Fibroblast of mammary gland (primary cell): ENCODE measurements at places on chromosomes 2 and 18.

DNA sequence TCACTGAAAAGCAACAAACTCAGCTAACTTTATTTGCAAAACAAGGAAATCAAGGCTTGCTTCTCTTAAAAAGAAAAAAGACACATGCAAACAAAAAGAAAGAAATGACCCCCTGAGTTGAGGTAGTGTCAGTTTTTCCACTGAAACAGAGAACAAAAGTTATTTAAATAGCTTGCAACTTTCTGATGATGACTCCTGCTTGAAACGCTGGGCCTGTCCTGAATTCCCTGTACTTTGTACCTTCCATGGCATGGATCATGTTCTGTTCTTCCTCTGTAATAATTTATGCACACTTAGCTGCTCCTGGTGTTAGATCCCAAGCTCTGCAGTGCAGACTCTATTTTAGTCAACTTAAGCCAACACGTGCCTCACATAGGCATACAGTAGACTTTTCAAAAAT is 84.0 kb downstream of the SKA1 start:
- DNase-seq, result no peak

- no peak for DNase-seq
Measured at GRCh38 chr18:3710712-3711301, 260.8 kb downstream of the TGIF1 start.

- no peak for DNase-seq
Measured at GRCh38 chr2:240795916-240796510, 24.0 kb downstream of the KIF1A start.

GRCh38 chr18:9574473-9575115 is 39.8 kb downstream of the PPP4R1 start:
- DNase-seq, result no peak

GRCh38 chr2:206004004-206004693 is 81.8 kb downstream of the INO80D start:
- DNase-seq, result peak; percentile 26

GRCh38 chr18:46320928-46321711 is 216.9 kb downstream of the HAUS1 start:
- peak; percentile 80 for DNase-seq

GRCh38 chr2:177326005-177326404 is 61.5 kb upstream of the NFE2L2 start:
- DNase-seq, result no peak

- peak; percentile 13 for DNase-seq
Measured at GRCh38 chr2:69159986-69160385, 147.0 kb downstream of the ANTXR1 start.

GRCh38 chr18:61732854-61733253 is 160.0 kb downstream of the RNF152 start:
- peak; percentile 28 for DNase-seq

DNA sequence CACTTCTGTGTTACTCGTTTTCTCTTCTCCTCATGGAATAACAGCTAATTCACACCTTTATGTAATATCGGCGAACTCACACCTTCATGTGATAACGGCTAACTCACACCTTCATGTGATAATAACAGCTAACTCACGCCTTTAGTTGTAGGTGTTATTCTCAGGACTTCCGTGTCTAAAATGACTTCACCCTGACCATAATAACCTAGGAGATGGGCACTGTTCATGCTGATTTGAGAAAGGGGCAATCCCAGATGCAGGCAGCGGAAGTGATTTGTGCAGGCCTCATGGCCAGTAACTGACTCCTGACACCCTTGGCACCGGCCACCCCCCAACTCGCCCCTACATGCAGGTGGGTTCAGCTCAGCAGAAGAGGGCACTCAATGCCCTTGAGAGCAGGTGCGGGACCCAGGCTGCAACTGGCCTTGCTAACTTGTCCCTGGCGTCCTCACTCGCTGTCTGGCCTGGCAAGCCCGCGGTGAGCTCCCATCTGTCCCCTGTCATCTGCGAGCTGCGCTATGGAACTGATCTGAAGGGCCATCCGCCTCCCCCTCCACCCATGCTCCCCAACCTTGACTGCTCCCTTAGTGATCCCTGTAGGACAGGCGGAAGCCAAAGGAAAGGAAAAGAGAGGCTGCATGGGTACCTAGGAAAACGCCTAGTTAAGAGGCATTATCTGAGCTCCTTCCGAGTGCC is 42.6 kb upstream of the MTCL1 start:
- DNase-seq, result no peak

- no peak for DNase-seq
Measured at GRCh38 chr2:230170532-230170931, 49.3 kb downstream of the SP110 start.

- no peak for DNase-seq
Measured at GRCh38 chr18:48514786-48515185, 24.0 kb upstream of the CTIF start.

DNA sequence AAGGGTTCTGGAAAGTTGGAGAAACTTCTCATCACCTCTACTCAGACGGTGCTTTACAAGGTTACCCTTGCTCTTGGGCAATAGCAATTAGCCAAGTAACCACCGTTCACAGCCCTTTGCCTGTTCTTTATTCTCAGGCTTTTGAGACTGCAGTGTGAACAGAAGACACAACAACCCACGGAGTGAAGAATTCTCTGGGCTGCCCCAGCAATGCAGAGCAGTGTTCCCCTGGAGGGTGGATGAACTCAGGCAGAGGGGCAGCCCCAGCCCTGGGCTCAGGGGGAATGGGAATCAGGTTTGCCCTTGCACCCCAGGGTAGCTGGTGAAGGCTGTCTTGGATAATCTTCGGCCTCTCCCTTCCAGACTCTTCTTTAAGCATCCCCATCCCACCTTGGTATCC is 69.1 kb downstream of the MCFD2 start:
- DNase-seq, result peak; percentile 58

- DNase-seq, result no peak
Measured at GRCh38 chr2:120439067-120439368, 93.1 kb downstream of the INHBB start.

GRCh38 chr18:3924455-3924854 is 474.5 kb downstream of the TGIF1 start:
- DNase-seq, result peak; percentile 60

- DNase-seq, result no peak
Measured at GRCh38 chr2:117859532-117859911, 45.0 kb downstream of the DDX18 start.

DNA sequence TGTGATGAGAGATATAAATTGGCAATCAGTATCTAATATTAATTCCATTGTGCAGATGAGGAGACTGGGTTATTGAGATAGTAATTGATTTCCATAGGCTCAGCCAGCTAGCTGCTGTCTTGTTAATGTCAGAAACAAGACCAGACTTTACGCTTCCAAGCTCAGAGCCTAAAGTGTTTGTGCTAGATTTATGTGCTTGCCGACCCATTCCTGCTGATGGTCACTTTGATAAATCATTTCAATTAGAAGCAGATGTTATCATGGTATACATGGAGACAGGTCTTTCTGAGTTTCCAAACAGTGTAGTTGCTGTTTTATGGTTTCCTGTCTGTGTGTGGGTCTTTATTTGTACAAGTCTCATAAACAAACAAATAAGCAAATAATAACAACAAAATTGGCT is 92.8 kb downstream of the AQP4 start:
- no peak for DNase-seq

GRCh38 chr18:75314117-75314516 is 103.5 kb downstream of the TSHZ1 start:
- no peak for DNase-seq

DNA sequence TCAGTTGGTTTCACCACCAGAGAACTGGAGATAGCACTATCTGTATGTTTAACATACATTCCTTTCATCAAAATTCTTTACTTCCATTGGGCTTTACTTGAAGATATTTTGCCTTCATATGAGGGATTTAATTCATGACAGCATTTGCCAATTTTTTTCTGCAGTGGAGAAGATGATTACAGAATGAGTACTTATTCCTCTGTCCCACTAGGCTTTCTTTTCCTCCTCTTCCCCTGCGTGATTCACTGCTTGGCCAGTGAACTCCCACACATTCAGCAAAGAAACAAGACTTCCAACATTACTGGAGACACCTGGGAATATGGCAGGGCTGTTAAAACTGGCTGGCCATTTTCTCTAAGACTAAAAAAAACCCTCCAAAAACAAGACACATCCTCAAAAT is 425.8 kb upstream of the KCNH7 start:
- peak; percentile 80 for DNase-seq

- DNase-seq, result peak; percentile 62
Measured at GRCh38 chr18:79361766-79362522, 33.8 kb upstream of the NFATC1 start.

GRCh38 chr2:240287496-240288086 is 147.1 kb upstream of the OTOS start:
- no peak for DNase-seq

GRCh38 chr2:132584976-132585817 is 84.8 kb downstream of the LYPD1 start:
- DNase-seq, result no peak

- DNase-seq, result peak; percentile 35
Measured at GRCh38 chr2:182548031-182548950, 121.5 kb upstream of the PDE1A start.

DNA sequence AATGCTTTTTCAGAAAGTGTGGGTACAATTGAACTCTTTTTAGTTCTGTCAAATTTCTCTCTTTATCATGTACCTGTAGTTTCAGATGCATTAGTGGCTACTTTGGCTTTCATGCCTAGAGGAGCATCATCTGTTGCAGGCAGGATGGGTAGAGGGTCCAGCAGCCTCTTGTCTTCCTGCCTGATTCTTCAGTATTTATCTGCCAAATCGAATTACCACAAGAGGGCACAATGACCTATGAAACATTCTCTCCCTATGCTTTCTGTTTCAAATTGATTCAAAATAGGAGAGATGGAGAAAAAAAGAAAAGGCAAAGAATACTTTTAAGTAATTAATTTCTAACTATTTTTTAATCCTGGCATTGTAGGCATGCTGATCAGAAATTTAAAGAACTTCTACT is 477.2 kb downstream of the TRIB2 start:
- peak; percentile 39 for DNase-seq

DNA sequence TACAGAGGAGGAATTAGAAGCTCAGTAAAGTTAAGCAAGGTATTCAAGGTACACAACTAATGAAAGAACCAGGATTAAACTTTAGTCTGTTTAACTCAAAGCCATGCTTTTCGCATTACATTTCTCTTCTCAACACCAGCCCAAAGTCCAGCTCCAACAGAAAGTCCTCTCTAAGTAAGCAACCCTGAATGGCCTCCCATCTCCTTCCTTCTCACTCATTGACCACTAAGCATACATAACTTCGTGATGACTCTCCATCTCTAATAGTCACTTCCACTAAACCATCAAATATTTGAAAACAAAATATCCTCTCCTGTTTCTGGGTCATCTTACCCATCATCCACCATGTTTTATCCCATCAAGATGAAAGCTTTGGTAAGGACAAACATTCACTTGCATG is 219.8 kb downstream of the RAD51AP2 start:
- no peak for DNase-seq

DNA sequence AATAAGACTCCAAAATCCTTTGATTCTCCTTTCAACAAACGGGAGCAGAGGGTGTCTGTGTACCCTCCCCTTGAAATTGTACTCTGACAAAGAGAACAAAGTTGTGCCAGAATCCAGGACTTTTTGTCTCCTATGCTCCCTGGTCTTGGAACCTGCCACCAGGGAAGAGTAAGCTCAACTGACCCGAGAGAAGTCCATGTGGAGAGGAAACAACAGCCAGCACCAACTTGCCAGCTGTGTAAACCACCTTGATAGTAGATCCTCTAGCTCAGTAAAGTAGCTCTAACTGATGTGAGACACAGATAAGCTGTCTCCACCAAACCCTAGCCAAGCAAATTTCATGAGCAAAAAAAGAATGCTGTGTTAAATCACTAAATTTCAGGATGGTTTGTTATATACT is 46.9 kb downstream of the LNPK start:
- no peak for DNase-seq

DNA sequence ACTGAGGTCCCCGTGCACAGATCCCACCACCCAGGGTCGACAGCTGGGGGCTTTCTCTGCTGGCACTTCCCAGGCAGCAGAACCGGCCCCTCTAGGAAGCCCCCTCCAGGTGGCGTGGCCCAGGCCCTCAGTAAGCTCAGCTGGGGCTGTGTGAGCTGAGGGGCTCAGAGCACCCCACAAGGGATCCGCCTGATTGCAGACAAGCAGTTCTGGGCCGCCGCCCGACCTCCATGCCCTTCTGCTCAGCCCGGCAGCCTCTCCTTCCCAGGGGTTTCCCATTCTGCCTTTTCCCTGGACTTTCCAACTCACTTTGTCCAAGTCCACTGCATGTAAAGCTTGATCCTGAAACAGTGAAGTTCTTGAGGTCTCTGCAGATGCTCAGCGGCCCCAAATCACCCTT is 76.4 kb downstream of the NFATC1 start:
- DNase-seq, result no peak

DNA sequence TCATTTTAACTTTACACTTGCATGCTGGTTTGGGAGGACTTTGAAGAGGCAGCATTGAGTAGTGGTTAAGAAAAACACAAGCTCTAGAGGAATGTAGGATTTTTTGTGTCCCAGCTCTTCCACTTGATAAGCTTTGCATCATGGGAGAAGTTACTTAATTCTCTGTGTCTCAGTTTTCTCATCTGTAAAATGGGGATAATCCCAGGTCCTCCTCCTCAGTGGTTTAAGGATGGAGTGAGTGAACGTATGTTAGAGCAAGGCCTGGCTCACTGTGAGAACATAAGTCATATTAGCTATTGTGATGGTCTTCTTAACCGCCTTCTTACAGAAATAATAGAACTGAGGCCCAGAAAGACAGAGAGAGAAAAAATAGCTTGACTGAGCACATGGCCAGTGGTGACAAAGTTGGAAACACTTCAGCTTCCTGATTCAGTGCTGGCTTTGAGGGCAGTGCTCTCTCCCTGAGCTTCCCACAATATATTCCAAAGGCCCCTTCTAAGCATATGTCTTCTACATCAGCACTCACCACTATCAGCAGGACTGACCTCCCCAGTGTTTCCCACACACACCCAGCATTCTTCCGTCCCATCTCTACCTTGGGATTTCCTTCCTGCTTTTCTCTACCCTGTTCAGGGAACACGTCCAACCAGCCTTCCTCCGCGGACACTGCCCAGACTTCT is 214.9 kb upstream of the TNP1 start:
- peak; percentile 63 for DNase-seq

GRCh38 chr2:241550616-241551580 is 7.6 kb upstream of the BOK start:
- DNase-seq, result no peak

- no peak for DNase-seq
Measured at GRCh38 chr2:150125188-150125587, 362.3 kb downstream of the RND3 start.

GRCh38 chr2:114940785-114941458 is 498.5 kb downstream of the DPP10 start:
- DNase-seq, result no peak

DNA sequence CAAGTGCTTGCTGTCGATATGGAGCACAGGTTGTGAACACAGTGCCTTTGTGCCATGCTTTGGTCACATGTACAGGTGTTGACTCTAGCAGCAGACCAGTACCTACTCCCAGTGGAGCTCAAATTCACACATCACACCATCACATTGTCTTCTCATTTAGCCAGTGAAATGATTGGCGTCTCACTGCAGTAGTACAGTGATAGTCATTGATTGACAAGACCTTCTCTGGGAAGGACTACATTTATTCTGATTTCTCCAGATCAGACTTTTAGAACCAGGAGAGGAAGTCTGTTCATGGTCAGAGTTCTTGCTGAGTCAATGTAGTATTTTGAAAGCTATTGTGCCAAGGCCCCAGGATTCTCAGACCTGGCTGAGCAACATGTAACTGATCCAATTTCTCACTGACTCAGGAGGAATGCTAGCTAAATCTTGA is 75.2 kb downstream of the FMNL2 start:
- peak; percentile 77 for DNase-seq

- no peak for DNase-seq
Measured at GRCh38 chr2:65450810-65451209, 18.4 kb upstream of the SPRED2 start.
